ENCODE measurements at places on chromosomes 3 and 15.

- DNase-seq, result no peak
Measured at GRCh38 chr3:49930168-49930690, 618 bp upstream of the MON1A start.

GRCh38 chr3:15557511-15557946 is 36.0 kb upstream of the COLQ start:
- DNase-seq, result no peak

DNA sequence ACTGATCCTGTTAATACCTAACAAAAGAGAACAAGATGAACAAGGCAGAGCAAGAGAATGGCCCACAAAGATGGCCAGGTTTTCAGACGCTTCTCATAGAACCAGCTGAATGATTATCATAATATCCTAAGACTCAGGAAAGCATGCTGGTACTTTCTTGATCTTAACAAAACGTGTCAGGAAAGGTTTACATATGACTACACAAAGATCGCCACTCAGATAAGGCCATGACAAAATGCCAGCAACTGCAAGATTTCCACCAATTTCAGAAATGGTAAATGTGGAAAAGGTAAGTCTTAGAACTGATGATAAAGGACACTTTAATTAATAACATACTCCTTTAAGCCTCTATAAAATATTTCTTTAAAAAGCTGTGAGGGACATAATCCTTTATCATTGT is 108.8 kb downstream of the DLG1 start:
- DNase-seq, result no peak

GRCh38 chr15:56052395-56053045 is 59.1 kb upstream of the NEDD4 start:
- DNase-seq, result no peak

DNA sequence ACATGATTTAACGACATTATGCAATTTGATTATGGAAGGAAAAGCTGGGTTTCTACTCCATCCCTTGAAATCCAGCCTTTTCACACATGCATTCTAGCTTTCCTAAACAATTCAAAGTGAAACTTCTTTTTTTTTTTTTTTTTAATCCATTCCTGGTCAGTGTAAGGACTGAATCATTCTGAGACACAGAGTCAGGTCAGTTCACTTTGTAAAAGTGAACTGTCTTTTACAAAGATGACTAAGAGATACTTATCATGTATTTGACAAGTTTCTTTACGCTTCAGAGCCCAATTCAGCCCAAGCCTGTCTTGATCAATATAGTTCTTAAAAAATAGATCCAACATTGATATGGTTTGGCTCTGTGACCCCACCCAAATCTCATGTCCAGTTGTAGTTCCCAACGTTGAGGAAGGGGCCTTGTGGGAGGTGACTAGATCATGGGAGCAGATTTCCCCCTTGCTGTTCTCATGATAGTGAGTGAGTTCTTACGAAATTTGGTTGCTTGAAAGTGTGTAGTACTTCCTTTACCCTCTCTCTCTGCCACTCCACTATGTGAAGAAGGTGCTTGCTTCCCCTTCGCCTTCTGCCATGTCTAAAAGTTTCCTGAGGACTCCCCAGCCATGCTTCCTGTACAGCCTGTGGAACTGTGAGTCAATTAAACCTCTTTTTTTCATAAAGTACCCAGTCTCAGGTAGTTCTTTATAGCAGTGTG is 345.6 kb upstream of the THBS1 start:
- DNase-seq, result no peak

- no peak for DNase-seq
Measured at GRCh38 chr15:58864602-58865424, 68.7 kb downstream of the SLTM start.

DNA sequence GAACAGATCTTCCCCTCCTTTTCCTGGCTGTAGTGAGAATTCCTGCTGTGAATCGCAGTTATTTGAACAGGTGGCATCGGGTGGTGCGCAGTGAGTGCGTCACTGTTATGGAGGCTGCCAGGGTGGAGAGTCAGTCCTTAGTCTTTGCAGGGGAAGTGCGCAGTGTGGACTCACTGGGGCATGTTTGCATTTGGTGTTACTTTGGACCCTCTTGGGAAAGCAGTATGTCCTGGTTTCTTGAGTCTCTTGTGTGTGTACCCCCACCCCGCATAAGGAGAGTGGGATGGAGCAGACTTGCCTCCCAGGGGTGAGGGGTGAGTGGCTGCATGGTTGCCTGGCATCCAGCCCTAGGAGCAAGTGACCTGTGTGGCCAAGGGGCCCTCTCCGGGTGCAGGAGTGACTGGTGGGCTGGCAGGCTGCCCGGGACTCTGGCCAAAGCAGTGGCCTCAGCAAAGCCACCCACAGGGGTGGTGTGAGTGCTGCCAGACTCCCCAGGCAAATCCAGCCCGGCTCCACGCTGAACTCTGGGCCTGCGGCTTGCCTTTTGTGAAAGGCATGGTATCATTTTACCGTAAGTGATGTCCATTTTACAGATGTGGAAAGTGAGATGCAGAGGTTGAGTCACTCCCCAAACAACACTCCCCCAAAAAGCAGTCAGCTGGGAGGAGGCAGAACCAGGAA is 46.4 kb downstream of the DNASE1L3 start:
- DNase-seq, result no peak

GRCh38 chr3:146162561-146162960 is 1.6 kb upstream of the PLOD2 start:
- DNase-seq, result no peak

- DNase-seq, result no peak
Measured at GRCh38 chr3:105399611-105400010, 32.9 kb downstream of the ALCAM start.

- no peak for DNase-seq
Measured at GRCh38 chr15:67832031-67832551, 6.8 kb downstream of the SKOR1 start.

DNA sequence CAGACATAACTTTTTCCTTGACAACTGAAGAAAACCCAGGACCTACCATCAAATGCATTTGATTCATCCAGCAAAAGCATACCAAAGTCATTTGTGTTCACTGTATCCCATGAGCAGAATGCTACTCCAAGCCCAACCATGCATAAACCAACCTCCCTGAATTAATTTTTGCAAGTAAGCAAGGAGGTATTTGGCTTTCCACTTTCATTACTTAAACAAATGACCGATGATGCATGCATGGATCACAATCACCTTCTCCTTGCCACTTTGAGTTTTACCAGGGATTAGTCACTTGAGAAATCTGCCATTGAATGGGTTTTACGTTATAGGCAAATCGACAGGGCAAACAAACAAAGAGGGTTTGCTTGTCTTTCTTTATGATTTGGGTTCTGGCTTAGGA is 214.8 kb downstream of the FMN1 start:
- DNase-seq, result no peak

GRCh38 chr15:29241207-29241606 is 28.4 kb downstream of the NSMCE3 start:
- DNase-seq, result no peak

DNA sequence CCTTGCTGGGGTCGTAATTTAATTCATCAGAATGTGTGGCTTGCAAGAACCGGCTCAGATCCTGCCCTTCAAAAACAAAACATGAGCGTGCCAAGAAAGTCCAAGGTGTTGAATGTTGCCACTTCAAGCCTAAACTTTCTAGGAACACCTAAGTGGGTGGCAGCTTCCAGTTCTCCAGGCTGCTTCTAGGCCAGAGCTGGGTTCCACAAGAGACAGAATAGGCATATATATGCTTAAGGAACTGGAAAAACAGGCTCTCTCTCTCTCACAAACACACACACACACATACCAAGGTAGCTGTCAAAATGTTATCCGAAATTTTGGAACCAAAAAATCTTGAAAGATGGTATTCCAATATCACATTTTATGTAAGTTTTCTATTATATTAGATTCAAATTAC is 890 bp upstream of the ADIPOQ start:
- no peak for DNase-seq

DNA sequence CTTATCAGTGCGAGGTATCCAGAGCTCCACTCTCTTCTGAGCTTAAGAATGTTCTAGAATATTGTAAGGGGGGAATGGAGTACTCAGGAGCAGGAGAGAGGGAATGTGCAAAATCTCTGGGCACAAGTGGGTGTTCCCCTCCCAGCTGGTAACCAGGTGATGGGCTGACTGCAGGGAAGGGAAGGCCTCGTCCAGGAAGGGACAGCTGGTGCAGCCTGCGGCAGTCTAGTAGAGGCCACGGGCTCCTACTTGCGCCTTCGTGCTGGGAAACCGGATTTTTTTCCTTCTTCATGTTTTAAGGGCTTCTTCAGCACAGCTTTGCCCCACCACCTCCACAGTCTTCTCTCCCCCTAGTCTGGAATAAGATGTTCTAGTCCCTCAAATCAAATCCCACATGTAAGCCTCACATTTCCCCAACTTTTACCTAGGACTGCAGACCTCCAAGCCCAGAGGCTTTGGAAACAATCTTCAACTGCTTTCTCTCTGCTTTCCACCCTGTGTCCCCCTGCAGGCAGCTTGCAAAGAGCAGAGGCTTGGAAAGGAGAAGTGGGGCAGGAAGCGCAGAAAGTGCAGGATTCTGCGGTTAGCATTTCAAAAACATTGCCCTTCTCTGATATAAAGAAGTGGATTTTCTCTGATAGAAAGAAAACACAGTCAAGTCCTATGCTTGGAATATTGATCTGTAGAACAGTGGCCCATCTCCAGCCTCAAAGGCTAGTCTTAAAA is 11.9 kb upstream of the CGNL1 start:
- no peak for DNase-seq

- no peak for DNase-seq
Measured at GRCh38 chr3:16841041-16841753, 43.6 kb upstream of the PLCL2 start.

- DNase-seq, result no peak
Measured at GRCh38 chr15:80752204-80752603, 27.0 kb upstream of the CEMIP start.

DNA sequence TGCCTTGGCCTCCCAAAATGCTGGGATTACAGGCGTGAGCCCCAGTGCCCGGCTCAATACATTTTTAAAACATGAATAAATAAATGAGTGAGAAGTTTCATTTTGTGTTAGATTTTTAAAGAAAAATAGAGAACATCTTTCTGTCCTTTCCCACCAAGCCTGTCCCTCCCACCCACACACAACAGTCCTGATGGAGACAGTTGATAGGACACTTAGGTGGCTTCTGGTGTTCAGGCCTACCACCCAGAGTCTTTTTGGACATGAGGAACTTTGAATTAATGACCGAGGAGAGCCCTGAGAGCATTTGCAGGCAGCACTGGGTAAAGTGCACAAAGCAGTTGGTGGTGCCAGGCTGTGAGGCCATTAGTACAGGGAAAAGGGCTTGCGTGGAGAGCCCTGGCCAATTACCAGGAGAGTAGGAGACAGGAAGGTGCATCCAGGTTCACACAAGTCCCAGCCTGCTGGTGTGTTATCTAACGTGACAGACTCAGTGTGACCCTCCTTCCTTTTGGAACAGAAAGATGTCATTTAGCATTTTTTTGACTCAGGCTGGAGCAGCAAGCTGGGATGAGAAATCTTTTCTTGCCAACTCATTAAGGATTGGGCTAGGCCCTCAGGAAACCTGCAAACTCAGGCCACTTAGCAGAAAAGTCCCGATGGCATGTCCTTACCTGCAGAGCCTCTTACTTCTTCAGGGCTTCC is 103.6 kb downstream of the PDCD6IP start:
- no peak for DNase-seq

- DNase-seq, result no peak
Measured at GRCh38 chr3:118055381-118055780, 979.3 kb downstream of the IGSF11 start.

DNA sequence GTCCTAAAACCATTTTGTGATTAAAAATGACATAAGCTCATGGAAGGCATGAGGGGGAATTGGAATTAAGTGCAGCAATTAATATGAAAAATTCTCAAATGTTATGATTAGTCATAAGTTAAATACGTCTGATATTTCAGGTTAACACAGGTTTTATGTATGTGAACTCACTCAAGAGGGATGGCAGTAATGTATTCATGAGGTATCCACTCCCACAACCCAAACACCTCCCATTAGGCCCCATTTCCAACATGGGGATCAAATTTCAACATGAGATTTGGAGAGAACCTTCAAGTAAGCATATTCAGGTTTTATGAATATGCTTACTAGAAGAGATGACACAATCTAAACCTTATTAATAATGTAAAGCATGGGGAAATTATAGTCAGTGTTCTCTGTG is 41.6 kb upstream of the IL20RB start:
- DNase-seq, result no peak

DNA sequence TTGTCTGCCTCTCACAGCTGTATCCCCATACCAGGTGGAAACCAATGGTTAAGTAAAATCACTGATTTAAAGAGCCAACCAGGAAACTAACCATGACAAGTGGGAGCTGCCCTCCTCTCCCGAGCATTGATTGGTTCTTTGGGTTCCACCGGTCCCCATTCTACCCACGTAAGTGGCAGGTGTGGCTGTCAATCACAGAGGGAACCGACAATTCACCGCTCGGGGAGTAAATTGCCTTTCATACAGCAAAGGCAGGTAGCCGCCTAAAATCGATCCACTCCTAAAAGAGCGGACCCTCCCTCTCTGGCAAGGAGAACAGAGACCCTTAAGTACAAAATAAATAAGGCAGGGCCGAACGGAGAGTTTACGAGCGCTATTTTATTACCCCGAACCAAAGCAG is 1.2 kb downstream of the ERC2 start:
- DNase-seq, result no peak

- no peak for DNase-seq
Measured at GRCh38 chr3:187685948-187686347, 15.8 kb upstream of the SST start.

- DNase-seq, result no peak
Measured at GRCh38 chr3:46395210-46395661, 11.6 kb downstream of the CCR5AS start.

GRCh38 chr3:115388811-115389210 is 234.5 kb upstream of the GAP43 start:
- no peak for DNase-seq

DNA sequence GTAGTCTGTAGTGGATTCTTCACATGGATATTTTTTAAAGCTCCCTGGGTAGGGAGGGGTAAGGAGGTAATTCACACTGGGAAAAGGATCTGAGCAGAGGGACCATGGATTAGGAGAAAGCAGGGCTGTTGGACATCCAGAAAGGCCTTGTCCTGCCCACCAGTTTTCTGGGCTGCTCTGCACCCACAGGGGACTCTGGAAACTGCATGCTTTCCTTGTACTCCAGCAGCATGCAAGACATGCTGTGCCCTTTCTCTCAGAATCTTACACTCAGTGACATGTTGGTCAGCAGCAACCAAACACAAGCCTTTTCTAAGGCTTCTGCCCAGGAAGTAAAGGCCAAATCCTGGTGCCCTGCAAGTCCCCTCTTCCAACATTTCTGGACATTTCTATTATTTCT is 2.5 kb upstream of the FBN1 start:
- no peak for DNase-seq

DNA sequence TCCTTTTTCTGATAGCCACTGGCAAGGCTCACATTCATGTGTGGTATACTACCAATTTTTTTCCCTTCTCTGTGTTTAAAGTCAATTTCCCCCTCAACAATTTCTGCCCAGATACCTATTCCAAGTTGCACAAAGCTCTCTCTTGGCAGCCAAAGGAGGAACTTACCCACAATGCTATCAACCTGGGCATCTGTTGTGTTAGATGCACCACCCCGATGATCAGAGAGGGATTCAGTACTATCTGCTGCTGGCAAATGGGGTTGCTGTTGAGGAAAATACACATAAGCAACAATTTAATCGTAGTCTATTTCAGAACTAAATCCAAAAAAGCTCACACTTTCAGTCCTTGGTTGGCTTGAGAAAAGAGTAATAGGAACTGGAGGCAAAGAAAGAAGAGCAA is 46.1 kb downstream of the AAGAB start:
- DNase-seq, result no peak

Data from stimulated activated CD8-positive, alpha-beta memory T cell treated with anti-CD3 and anti-CD28 coated beads, Interleukin-15, amount 100 ng/mL, for 24 hours (primary cell).